ENCODE measurements at places on chromosomes 2 and 18.

- DNase-seq, result peak; percentile 6
Observed at GRCh38 chr2:160918906-160919503, 241.2 kb upstream of the TANK start.

DNA sequence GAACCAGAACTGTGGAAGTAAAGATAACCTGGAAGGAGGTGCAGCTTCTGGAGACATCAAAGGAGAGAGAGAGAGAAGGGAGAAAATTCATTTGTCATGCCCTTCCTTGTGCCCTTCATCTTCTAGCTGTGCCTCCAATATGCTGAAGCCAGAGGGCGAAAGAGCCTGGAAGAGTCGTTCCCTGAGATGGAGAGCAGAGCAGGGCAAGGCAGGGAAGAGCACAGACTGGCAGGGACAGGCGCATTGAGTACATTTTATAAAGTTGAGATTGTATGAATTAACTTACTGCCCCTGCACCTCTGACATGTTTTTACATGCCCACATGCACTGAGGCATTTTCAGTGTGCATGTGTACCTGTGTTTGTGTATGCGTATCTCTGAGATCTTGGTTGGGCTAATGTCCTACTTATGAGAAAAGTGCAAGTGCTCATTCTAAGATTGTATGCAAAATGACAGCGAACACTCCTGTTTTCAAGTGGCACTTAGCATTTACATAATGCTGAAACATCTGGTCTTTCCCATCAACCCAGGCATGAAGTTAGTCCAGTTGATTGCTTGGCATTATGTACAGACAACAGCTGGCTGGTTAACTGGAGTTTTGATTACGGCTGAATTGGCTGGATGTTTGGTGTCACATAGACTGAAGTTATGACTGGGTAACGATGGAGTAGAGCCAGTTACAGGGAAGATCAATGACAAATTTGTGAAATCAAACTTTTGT lies 23.7 kb upstream of the MMADHC start:
- no peak for DNase-seq

DNA sequence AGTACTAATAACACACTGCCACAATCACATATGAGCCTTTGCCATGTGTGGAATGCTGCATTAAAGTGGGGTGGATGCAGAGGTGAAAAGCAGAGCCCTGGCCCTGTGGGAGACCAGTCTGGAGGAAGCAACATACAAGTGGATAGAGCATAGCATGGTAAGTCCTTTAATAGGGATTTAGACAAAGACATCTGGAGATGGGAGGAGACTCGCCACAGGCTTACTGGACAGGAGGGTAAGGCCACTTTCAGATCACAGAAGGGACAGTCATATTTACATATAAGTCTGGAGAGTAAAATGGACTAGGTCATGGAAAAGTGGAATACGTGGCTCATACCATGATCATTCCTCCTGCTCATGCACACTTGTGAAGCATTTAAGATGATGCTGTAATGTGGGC lies 84.3 kb downstream of the PPP1R1C start:
- no peak for DNase-seq

DNA sequence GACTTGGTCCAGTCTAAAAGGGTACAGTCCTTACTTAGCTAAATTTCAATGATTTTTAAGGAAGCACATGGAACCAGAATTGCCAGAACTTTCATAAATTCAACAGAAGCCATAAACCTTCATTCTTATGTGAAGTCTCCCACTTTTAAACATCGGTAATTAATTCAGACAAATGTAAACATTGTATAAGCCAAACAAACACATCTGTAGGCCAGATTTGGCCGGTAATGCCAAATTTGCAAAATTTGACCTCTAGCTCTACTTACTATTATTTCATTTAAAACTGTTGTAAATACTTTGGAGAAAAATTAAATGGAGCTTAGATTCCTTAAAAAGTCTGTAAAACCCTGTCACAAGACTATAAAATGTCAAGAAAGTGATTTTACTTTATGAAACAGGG lies 83.2 kb upstream of the GALNT5 start:
- DNase-seq, result no peak

GRCh38 chr2:186532891-186533290 lies 46.8 kb downstream of the ZC3H15 start:
- DNase-seq, result no peak
